ENCODE measurements at places on chromosomes 4 and X.

DNA sequence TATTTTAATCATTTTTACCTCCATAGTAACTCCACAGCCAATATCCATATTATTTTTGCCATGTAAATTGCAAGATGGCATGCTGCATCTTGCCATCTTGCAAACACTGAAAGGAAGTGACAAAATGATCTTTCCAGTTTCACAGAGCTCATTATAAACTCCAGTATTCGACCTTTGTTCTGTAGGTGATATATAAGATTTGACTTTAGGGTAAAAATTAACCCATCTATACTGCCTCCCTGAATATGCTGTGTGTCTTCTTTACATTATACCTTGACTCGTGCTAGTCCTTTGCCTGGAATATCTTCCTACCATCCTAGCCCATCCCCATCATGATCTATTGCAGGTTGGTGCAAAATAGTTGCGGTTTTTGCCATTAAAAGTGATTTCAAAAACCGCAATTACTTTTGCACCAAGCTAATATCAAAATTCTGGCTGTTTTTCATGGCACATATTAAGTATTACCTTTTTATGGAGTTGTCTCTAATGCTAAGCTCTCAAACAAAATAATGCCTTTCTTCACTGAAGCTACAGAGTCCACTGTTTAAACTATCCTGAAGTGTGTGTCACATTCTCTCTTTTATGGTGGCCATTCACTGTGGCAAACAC, 161.1 kb downstream of the PCDH19 start:
- no peak for DNase-seq

- DNase-seq: peak; percentile 32
These were observed 31.6 kb downstream of the MTHFD2L start for GRCh38 chr4:74189331-74190043.

- no peak for DNase-seq
These were observed 66.6 kb downstream of the FBXO8 start for GRCh38 chr4:174216799-174217272.

- DNase-seq: no peak
These were observed 152.7 kb upstream of the FAM241A start for GRCh38 chr4:111992351-111993168.

DNA sequence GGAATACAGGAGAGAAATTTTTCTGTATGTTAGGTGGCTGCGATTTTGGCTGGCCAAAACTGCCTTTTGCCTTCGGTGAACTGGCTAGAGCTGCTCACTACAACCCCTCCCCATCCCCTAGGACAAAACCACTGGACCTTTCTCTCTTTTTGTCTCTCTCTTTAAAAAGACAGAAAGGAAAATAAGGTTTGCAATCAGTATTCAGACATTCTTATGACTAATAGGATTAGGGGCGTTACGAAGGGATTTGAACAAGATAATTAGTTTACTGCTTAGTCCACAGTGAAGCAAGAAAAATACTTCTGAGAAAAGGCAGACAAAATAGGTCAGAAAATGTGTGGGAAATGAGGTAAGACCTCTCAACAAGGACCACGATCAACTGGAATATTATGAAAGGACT, 180.4 kb downstream of the SLIT2 start:
- no peak for DNase-seq

DNA sequence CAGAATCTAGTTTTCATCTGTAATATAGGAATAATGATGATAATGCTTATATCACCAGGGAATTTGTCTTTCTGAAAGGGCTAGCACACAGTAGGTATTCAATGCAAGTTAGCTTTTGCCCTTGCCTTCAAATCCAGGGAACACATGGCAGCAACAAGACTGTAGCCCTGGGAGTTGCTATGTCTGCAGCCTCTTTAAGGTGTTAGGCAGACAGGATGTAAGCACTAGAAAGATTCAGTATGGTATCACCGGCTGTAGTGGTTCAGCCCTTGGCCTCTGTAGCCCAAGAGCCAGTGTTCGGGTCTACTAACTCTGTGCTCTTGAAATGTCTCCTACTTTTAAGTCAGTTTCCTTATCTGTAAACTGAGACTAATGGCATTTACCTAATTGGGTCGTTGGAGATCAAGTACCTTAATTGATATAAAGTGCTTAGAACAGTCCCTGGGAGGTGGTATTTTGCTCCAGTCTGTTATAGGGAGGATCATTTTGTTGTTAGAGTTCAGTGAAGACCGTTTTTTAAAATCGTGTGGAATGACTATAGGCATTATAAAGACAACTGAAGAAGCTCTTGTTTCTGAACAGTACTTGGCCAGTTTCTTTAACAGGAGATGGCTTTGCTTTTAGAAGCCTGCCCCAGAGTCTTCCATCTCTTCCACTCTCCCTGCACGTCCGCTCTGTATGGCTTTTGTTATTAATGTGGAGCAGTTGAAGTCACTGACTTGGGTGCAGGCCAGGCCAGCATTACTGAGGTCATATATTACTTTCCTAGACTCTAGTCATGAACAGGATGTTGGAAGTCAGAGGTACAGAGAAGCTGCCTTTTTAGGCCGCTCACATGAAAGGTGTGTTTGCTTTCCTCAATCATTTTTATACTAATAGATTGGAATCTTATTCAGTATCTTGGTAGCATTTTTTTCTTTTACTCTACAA, 44.8 kb downstream of the GAB1 start:
- DNase-seq: no peak

DNA sequence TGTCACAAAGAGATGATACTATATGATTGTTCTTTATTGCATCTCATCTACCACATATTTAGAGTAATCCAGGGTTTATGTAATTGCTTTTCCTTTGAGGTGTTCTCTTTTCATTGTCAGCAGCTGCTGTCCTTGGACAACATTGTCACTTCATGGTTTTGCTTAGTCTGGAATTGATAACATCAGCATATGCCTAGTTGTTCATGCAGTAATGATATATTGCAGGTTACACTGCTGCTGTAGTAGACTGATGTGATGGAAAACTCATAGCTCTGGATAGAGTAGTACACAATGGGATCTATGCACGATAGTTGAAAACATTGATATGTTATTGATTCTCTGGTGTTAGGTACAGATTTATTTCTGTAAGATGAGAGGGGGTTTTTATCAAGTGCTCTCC, 13.7 kb downstream of the NEIL3 start:
- DNase-seq: no peak

- DNase-seq: no peak
These were observed 108.1 kb upstream of the STOX2 start for GRCh38 chr4:183797011-183797444.

DNA sequence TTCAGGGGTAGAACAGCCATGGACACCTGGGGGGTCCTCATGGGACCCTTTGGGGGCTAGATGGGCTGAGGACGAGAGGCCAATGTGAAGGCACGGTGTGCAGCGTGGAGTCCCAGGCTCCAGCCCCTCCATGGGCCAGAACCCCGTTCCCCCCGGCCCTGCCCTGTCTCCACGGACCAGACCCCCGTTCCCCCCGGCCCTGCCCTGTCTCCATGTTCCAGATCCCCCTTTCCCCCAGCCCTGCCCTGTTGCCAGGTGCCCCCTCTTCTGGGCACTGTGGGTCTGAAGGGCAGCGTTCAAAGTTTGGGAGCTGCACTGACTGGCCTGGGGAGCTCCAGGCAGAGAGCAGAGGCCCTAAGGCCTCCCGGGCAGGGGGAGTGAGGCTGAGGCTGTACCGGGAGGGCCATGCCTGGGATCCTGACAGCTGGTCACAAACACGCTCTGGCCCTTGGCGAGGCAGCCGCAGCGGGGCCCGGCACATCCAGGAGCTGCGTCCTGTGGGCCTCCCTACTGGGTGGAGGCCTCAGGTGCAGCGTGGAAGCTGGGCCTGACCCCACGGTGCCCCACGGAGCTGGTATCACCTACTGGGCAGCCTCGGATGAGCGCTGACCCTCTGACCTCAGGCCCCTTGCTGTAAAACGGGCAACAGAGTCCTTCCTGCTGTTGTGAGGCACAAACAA, 8.9 kb downstream of the DGKQ start:
- no peak for DNase-seq

- DNase-seq: no peak
These were observed 723.9 kb downstream of the FAT4 start for GRCh38 chr4:126038502-126039144.

- DNase-seq: no peak
These were observed 43.5 kb downstream of the RCHY1 start for GRCh38 chr4:75470738-75471137.

GRCh38 chr4:142095886-142096605, 459.7 kb downstream of the IL15 start:
- no peak for DNase-seq

GRCh38 chrX:152932144-152932543, 34.3 kb downstream of the ZNF185 start:
- DNase-seq: no peak

GRCh38 chrX:153686711-153687110, 1.0 kb upstream of the SLC6A8 start:
- no peak for DNase-seq

DNA sequence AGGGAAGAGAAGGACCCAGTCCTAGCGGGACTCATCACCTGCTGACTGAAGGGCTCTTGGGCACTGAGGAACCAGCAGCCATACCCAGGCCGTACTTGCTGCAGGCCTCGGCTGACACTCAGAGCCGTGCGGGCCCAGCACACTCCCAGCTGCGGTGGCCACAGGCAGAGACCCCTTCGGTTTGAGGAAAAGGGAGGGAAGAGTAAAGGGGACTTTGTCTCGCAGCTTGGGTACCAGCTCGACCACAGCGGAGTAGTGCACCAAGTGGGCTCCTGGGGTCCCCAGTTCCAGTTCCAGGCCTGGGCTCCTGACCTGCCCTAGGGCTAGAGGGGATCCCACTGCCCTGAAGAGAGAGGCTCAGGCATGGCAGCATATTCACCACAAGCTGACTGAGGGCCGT, 17.9 kb upstream of the OPN1LW start:
- DNase-seq: no peak

DNA sequence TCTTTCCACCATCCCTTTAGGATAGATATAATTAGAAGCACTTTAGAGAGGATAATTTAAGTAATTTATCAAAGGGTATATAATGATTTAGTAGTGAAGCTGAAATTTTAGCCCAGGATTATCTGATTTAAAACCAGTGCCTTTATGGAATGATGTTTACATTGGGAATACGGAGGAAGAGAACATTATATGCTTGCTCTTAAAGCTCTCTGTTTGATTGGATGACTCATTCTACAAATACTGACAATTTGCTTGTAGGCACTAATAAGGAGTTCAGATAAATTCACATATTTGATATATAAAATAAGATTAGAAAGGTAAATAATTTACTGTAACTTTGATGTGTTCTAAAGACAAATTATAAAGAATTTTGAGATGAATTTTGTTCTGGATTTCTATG, 84.7 kb downstream of the SH3BGRL start:
- DNase-seq: no peak

- DNase-seq: no peak
These were observed 28.9 kb upstream of the CAMK2D start for GRCh38 chr4:113790478-113790877.

DNA sequence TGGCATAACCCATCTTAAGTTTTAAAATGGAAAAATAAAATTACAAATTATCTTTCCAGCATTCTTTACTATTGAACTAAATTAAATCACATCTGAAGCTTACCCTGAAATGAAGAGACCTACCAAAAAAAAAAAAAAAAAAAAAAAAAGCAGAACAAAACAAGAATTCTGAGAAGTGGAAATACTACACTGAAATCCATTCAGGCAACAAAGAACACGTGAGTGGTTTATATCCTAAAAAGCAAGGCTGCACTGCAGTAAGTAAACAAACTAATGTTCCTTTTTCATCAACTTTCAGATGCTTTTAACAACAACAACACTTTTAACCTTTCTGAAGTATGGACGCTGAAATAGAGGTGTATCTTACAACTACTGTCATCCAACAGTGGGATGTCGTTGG, 7.5 kb downstream of the FRYL start:
- no peak for DNase-seq

- no peak for DNase-seq
These were observed 92.4 kb upstream of the WDR17 start for GRCh38 chr4:175973027-175973923.

DNA sequence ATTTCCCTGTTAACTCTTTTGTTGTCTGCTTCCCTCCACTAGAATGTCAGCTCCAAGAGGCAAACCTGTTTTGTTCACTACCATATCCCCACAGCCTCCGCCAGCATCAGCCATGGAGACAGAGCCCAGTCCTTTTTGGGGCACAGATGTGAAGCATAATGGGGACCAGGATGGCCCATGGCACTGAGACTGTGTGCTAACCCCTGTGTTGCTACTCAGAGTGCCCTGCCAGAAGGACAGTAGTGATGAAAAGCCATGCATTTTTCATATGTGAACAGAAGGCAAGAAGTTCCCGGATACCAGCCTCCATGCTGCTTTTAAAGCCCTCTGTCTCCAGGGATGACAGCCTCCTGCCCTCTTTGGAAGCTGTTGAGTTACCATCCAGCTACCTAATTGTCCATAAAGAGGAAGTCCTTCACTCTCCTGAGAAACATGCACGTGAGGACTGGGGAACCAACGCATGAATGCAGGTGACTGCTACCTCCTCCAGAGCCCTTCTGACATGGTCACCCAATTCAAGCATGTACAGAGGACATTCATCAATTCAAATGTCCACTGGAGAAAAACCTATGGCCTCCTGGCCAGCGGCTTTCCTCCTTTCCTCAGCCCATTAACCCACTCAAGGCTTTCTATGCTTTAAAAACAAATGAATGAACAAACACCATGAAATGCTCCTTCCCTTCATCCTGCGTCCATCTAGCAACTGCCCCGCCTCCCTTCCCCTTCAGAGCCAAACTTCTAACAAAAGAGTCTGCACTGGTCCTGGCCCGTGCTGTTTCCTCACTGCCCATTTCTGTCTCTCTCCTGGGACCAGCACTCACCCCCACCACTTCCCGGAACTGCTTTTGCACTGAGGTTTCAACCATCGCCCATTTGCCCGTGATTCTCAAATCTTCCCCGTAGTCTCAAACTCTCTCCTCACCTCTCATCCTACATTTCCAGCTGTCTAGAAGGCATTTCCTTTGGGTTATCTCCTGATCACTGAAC, 18.0 kb downstream of the PNMA6F start:
- no peak for DNase-seq

DNA sequence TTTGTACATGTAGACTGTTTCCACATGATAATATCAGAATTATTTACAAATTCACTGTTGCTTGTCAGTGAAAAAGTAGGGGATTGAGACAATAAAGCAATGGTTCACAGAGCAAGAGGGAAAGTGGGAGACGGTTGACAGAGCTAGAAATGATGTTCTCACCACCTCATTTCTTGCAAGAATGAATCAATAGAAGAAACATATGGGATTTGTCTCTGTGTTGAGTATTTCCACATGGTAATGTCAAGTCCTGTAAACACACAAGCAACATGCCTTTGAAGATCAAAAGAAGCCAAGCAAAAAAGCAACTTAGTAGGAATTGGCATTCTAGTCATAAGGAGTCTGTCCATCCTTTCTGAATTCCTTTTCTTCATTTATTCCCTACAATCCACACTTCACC, 1806.6 kb upstream of the AGA start:
- no peak for DNase-seq

DNA sequence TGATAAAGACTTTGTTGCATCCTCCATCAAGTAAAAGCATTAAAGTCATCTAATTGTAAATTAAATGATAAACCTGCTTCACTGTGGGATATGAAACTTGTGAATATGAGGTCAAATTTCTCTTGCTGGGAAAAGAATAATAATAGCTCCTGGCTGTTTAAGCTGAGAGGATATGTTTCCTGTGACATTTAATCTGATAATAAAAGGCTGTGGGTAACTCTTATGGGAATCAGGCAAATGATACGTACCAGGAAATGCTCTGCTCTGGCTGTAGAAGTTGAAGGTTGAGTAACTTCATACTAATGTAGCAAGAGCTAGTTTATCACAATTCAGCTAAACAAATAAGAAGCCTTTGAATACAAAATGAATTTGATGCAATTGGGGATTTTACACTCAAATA, 574.6 kb downstream of the RAPGEF2 start:
- no peak for DNase-seq

GRCh38 chr4:77047037-77047436, 28.8 kb downstream of the CCNI start:
- DNase-seq: no peak
